Activated T-helper 1 cell treated with Interleukin-2 at 50 U/mL for 16 hours (primary cell): ENCODE measurements at places on chromosomes 2 and 18.

DNA sequence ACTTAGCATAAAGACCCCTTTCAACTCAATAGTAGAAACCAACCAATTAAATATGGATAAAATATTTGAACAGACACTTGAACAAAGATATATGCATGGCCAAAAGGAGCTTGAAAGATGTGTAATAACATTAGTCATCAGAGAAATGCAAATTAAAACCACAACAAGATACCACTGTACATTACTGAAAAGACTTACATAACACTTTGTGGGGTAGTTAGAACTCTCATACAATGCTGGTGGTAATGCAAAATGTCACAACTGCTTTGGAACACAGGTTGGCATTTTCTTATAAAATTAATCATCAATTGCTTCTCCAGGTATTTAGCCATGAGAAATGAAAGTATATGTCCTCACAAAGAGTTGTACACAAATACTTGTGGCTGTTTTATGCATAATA is 60.7 kb downstream of the TTC27 start:
- DNase-seq, result no peak

- DNase-seq, result no peak
Measured at GRCh38 chr2:170006587-170007325, 171.2 kb upstream of the MYO3B start.

DNA sequence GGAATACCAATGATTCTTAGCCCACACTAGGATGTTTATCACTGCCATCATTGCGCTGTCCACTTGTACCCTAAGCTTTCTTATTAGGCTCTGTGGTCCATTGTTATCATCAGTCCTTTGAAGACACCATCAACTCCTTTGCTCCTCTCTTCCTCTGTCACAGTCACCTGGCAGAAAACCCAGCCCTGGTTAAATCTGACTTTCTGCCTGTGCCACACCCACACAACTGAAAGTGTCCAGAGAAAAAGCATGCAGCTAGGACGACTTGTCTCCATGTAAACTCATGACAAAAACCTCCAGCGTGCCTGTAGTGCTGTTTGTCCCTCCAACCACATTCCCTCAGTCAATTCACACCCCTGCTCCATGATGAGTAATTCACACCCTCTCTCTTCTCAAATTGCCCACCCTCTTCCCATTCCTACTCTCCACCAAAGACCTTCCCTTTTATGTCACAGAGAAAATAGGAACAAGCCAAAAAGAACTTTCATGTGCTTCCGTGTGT is 297.4 kb upstream of the MGAT5 start:
- no peak for DNase-seq

DNA sequence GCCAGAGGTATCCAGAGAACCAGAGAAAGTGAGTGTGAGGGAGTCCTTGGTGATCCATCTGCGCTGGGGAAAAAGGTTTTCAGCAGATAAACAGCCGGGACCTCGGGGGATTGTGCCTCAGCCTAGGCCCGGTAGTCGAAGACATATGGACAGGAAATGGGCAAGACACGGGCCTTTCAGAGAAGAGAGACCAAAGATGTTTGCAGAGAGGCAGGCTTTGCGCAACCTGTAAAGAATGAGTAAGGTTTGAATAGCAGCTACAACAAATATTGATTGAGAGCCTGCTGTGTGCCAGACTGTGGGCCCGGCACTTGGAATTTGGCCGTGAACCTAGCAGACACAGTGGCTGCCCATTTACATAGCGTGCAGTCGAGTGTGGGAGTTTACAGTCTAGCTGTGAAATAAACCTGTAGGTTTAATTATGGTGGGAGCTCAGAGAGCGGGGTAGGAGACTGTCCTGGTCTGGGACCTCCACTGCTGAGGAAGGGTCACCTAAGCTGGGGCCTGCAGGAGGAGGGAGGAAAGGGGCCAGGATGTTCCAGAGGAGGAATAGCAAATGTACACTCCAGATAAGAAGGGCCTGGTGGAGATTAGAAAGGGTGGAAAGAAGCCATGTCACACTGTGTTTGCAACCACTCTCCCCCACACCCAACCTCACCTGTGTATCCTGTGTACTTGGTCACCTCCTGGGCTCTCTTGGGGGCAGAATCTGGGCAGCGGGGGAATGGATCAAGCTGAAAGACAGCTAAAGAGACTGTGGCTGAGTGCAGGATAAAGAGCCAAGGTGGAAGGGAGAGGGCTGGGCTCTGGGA is 3.0 kb downstream of the SH2D6 start:
- no peak for DNase-seq

DNA sequence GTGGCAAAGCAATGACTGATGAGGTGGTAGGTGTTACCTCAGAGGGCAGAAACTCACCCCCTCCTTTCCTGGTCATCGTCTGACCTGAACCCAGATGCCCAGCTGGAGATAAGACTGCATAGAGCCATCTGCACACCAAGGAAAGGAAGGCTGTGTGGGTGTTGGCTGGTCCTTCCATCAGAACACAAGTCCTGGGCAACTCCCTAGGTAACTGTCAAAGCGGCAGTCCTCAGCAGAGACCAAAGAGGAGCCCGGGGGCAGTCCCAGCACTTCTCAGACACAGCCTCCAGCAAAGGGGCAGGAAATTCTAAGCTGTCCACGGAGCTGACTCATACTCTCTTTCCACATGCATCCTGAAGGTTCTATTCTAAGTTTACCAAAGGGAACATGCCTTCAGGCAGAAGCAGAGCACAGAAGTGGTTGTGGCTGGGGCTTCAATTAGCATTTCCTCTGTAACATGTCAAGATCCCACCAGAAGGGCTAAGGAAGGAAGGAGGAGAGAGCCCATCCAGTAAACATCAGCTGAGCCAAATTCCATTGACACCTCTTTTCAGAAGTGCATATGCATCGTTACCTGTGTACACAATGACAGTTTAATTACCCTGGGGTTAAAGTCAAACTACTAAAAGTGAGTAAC is 54.7 kb downstream of the SPRED2 start:
- DNase-seq, result no peak

GRCh38 chr2:206211657-206212255 is 52.1 kb downstream of the EEF1B2 start:
- no peak for DNase-seq

- DNase-seq, result no peak
Measured at GRCh38 chr2:39724828-39725144, 54.3 kb downstream of the THUMPD2 start.

DNA sequence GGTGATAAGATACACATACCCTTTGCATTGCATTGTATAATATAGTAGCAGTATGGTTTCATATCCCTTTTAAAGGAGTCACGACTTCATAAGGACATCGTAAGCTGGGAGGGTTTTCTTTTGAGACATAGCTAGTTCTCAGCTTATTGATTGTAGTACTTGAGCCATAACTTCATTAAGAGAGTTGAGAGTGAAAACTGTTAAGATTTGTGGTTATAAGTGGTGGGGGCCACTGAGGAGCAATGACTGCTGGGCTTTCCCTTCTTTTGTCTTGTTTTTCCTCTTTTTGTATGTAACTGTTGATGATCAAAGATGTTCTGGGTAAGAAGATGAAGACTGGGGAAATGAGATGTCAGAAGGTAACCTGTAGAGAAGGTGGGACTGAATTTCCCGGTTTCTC is 11.0 kb downstream of the EIF5B start:
- no peak for DNase-seq

DNA sequence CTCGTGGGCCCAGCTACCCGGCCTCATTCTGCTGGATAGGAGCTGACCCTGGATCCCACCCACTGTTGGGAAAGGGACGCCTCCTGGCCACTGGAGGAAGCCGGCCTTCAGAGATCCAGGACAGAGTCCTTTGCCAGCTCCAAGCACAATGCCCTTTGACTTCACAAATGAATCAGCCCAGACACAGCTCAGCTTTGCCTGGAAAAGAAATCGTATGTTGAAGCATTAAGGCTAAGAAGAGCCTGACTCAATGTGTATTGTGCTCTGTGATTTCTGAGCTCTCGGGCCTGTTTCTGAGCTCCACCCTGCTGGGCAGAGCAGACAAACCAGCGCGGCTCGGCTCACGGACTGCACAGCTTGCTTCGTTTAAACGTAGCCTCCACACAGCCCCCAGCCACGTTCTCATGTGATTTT is 162.9 kb upstream of the APCDD1 start:
- no peak for DNase-seq

GRCh38 chr2:70596739-70597138 is 43.1 kb upstream of the TGFA start:
- DNase-seq, result no peak

GRCh38 chr2:63875559-63876245 is 34.0 kb downstream of the UGP2 start:
- DNase-seq, result no peak

GRCh38 chr2:2182551-2183071 is 148.5 kb downstream of the MYT1L start:
- DNase-seq, result no peak

- no peak for DNase-seq
Measured at GRCh38 chr2:27652341-27652740, 11.1 kb downstream of the SUPT7L start.

DNA sequence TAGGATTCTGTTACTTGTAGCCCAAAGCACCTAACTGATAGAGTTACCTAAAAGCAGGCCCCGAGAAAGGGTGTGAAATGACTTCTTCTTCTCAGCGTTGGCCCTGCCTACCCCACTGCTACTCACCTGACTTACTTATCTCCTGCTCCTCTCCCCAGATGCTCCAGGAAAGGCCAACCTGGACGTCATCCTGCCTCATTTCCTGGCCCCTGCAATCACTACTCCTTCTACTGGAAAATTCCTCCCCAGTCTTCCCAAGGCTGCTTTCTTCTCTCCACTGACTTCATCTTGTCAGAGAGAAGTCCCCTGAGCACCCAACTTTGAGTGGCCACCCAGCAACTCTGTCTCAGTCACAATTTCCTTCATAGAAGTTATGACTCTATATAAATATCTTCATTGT is 63.4 kb upstream of the KLF7 start:
- DNase-seq, result no peak

DNA sequence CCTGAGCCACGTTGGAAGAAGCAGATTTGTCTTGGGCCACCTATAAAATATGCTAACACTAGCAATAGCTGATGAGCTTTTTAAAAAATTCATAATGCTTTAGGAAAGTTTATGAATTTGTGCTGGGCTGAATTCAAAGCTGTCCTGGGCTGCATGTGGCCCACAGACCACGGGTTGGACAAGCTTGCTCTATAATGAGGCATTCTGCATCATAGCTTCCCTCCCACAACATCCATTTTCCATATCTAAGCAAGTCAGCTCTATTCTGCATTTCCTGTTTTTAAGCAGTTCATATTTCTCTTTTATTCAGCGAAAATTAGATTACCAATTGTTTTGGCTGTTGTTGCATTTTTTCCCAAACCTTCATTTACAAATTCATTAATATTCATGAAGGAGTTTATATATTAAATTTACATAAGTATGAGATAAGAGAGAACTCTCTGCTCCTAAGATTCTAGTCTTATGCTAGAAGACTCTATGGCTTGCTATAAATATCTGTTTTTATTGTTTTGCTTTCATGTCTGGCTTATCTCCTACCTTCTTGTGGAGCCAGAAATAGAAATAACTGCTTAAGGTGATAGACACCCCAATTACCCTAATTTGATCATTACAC is 114.5 kb upstream of the HNRNPA3 start:
- no peak for DNase-seq

GRCh38 chr18:28050545-28050944 is 126.4 kb downstream of the CDH2 start:
- DNase-seq, result no peak

DNA sequence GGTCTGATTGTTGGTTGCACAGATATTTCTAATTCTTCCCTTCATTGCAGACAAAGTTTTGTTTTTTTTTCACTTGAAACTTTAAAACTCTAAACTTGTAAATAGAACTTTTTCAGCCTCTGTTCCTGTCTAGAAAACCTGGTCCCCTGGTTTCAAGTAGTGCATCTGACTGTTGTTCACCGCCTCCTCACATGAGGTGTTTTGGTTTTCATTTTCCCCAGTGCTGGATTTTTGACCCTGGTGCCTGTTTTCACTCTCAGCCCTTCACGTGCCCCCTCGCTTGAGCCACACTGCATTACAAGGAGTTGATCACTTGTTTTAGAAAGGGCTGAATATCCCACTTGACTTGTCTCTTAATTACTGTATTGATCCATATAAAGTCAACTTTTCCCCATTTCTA is 100.1 kb downstream of the TMEM185B start:
- no peak for DNase-seq

- no peak for DNase-seq
Measured at GRCh38 chr2:149000158-149000938, 38.2 kb upstream of the LYPD6B start.

- DNase-seq, result no peak
Measured at GRCh38 chr2:143217512-143218115, 88.4 kb downstream of the ARHGAP15 start.

- no peak for DNase-seq
Measured at GRCh38 chr2:31217465-31218200, at the start of gene CAPN14. Gene CAPN14 (minus strand): TSS chr2:31217515. CDS start chr2:31205447, 12,068 bp downstream.

GRCh38 chr18:54444319-54444914 is 86.7 kb downstream of the C18orf54 start:
- no peak for DNase-seq

GRCh38 chr2:232949016-232949415 is 64.0 kb downstream of the NGEF start:
- DNase-seq, result no peak

DNA sequence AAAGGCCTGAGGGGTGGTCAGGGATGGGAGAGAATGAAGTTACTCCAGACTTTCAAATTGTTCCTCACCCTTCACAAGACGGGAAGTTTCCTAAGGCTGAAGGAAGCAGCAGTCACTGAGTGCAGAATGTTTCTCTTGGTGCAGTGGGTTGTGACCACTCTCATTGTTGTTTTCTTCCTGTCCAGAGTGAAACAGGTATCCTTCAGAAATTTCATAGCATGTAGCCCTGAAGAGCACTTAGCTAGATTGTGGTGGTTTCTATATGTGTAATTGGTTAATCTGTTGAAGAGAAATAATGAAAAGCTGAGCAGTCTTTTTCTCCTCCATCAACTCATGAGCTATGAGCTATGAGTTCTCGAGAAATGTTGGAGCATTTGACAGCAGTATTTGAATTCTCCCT is 96.8 kb downstream of the GPD2 start:
- DNase-seq, result no peak

GRCh38 chr2:204049635-204050034 is 113.1 kb downstream of the ICOS start:
- DNase-seq, result no peak

DNA sequence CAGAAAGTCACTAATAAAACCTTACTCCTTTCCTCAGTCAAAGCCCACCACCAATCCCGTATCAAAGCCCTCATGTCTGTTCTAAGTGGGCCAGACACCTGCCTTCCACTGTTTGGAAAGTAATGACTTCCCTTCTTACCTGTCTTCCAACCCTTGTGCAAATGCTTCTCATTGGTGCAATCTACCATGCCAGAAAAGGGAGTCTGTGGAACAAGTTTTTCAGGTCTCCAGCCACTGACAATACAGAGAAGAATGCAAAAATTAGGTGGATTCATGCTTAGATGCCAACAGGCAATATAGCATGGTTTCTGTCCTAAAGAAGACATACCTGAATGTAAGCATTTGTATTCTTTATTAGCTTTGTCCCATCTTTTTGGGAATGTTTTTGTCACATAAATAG is 1140.6 kb upstream of the LRRTM1 start:
- no peak for DNase-seq

- no peak for DNase-seq
Measured at GRCh38 chr18:69948919-69949537, 1.4 kb upstream of the CD226 start.
